ENCODE measurements at places on chromosomes 11 and 22.

- no peak for DNase-seq
Measured at GRCh38 chr22:30855677-30856518, 112.7 kb downstream of the MORC2 start.

DNA sequence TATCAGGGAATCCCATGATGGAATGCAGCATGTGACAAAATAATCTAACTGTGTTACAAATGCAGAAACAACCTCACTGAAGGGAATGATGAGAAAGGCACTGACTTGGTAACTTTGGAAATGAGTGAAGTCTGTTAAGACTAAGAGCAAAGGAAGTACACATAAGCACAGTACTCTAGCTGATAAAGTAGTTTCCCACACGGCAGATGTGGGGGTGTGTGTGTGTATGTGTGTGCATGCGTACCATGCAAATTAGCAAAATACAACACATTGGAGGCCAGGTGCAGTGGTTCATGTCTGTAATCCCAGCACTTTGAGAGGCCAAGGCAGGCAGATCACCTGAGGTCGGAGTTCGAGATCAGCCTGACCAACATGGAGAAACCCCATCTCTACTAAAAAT, 16.6 kb upstream of the NLRP6 start:
- DNase-seq: no peak

GRCh38 chr22:30310881-30311771, 15.6 kb downstream of the TBC1D10A start:
- DNase-seq: peak; percentile 87

GRCh38 chr11:23100726-23101125, 240.5 kb upstream of the CCDC179 start:
- DNase-seq: no peak

DNA sequence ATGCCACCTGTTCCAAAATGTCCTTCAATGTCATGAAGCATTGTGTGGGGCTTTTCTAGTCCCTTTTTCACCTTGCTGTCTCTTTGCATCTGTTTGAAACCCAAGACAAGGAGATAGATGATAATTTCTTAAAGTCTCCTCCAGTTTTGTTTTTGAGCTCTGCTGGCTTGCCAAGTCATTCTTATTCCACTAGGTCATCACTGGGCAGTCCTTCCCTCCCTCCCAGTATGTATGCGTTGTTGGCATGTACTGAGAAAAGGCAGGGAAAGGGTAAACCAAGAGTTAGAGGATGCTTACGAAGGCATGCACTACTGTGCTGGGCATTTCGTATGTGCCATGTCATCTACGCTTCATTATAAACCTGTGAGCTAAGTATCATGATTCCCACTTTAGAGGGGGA, 78.6 kb downstream of the PARVA start:
- no peak for DNase-seq

- peak; percentile 42 for DNase-seq
Measured at GRCh38 chr11:4181782-4182721, 87.5 kb downstream of the RRM1 start.

GRCh38 chr11:9138612-9139579, 47.5 kb upstream of the SCUBE2 start:
- peak; percentile 72 for DNase-seq
